NCI-H1105 treated with DMSO at 0.1 percent for 48 hours (cell line): ENCODE measurements at places on chromosomes 11 and 22.

DNA sequence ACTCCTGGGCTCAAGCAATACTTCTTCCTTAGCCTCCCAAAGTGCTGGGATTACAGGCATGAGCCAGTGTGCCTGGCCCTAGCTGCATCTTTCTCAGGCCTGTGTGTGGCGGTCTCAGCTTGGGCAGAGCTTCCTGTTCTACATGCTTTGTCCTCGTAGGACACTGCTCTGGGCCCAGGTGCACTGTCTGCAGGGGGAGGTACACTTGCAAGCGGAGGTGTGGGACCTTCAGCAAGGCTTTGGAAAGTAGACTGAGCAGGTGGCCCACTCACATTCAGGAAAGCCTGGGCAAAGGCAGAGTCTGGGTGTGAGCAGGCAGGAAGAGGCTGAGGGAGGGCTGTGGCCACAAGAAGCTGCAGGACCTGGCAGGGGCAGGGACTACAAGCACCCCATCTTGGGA lies 33.6 kb upstream of the SUSD2 start:
- no peak for DNase-seq

DNA sequence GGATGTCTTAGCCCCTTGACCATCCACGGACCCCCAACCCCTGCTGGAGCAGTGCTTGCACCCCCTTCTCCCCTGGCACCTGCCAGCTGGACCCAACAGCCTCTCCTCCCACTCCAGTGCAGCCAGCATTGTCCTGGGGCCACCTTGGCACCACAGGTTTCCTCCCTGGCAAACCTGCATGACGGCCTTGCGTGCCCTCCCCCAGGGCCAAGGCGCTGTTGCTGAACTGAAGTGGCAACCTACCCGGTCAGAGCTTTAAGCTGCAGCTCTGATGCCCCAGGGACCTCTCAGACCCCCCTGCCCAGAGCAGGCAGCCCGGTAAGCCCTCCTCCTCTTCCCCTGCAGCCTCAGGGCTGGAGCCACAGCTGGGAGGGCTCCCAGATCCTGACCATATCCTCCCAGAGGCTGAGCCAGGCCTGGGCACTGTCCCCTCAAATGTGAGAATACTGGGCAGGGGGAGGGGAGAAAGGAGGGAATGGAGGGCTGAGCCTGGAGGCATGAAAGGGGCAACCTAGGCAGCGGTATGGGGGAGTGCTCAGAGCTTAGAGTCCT lies 1.8 kb upstream of the LRRC75B start:
- DNase-seq = no peak

GRCh38 chr11:65134240-65134951 lies at the start of gene SYVN1:
Gene SYVN1, minus strand, starts transcription at chr11:65134519. Its CDS starts 918 bp downstream, at chr11:65133601.
- DNase-seq = peak; percentile 95

DNA sequence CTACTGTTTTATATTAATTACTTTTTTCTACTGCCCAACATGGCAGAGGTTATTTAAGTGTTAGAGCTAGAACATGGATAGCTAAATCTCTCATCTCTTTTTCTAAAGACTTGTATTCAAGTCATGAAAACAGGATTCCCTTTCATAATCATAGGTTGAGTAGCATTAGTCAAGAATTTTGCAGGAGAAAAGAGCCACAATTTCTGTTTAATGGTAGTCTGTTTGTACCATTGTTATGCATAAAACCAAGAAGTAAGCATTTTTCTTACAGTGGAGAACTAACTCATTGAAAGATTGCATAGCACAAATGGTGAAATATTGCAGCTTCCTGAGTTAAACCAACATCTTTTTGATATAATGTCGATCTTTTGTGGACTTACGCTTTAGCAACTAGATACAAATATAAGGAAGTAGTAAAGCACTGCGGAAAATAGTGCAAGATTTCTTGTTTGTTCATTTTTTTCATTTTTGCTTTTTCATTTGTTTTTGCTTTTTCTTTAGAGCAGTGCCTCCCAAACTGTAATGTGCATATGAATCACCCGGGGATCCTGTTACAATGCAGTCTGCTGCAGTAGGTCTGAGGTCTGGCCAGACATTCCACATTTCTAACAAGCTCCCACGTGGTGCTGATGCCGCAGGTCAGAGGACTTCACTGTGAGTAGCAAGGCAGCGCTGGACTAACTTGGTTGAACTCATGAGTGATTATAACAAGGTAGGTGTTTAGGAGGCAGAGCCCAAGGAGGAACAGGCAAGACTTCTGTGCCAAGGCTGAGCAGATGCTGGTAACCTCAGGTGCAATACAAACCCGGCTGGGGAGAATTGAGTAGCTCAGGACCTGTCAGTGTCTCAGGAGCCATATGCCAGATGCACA lies 4.6 kb downstream of the ETS1 start:
- DNase-seq = no peak

GRCh38 chr11:11531131-11531908 lies 90.5 kb downstream of the GALNT18 start:
- no peak for DNase-seq

DNA sequence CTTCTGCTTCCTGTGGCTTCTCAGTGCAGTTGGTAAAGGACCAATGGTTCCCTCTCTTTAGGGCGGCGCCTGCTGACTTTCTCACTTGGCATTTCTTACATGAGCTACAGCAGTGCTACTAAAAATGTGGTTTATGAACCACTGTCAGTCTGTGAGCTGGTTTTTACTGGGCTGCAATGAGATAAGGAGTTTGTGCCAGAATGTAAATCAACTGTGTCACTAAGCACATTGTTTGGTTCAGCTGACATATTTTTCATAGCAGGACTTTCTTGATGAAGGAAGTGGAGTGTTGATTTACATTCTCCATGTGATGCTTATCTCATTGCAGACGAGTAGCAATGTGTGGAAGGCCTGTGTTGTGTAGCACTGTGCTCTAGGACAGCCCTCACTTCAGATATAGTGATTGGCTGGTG lies 463.3 kb downstream of the SOX6 start:
- DNase-seq = no peak

- DNase-seq = no peak
Measured at GRCh38 chr11:7486098-7486780, 933 bp downstream of the OLFML1 start.

GRCh38 chr11:74310857-74311256 lies 583 bp downstream of the P4HA3 start:
- no peak for DNase-seq

GRCh38 chr11:12170984-12171383 lies 60.6 kb downstream of the MICAL2 start:
- DNase-seq = no peak
